ENCODE measurements at places on chromosomes 1 and 21.

DNA sequence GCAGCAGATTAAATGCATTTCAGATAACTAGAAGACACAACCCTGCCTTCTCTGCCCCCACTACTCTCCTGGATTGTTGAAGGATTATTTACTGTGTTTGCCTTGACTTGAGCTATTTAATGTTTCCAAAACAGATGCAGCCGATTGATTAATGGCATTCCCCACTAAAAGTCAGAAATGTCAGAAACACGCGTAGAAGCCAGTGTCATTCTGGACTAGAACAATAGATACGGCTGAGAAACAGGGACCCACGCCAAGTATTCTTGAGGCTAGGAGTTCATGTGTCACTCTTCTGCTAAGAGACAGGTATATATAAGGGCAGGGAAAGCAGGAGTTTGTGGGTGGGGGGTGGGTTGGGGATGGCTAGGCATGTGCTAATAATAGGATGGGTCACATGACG, 366.7 kb upstream of the PROX1 start:
- DNase-seq = no peak

DNA sequence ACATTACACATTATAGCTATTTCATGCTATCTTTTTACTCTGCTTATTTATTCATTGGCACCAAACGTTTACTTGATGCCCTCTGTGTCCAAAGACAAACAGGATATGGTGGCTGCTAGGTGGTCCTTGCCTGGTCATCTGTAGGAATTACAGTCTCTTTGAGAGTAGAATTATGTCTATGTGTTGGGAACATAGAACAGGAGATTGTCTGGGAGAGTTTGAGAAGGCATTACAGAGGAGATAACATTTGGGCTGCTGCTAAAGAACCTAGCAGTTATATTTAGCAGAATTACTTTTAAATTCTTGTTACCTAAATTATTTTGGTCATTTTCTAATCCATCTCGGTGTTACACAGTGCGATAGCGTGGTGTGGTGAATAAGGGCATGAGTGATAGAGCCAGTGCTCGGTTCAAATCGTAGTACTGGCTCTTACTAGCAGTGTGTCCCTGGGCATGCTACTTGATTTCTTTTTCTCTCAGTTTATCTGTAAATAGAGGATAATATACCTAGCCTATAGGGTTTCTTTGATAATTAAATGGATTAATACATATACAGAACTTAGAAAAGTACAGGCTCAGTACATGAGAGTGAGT, 20.5 kb downstream of the RRP15 start:
- DNase-seq = no peak

- DNase-seq = no peak
These were observed 488.0 kb upstream of the B3GALT2 start for GRCh38 chr1:193674292-193674944.

GRCh38 chr21:34129039-34129891, 55.9 kb downstream of the MRPS6 start:
- DNase-seq = peak; percentile 72

- no peak for DNase-seq
These were observed 18.0 kb downstream of the KLHL12 start for GRCh38 chr1:202908998-202909397.

GRCh38 chr1:20867847-20868246, 80.7 kb upstream of the HP1BP3 start:
- DNase-seq = no peak

DNA sequence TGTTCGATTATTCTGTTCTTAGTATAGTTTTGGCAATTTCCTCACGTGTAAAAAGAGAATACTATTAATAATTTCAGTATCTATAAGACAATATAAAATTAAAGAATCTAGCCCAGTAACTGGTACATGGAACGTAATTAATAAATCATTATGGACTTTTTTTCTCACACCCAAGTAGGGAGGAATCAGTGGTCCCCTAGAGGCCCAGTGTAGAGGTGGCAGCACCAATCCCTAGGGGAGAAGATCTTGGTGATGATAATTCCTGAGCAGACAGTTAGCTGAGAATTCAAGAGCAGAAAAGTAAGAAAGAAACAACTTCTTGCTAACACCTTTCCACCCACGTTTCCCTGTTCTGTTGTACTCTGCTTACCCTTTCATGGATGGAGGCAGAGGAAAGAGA, 19.7 kb upstream of the SELE start:
- no peak for DNase-seq

GRCh38 chr1:228798548-228798947, 63.3 kb downstream of the RHOU start:
- DNase-seq = no peak

GRCh38 chr1:210372931-210373627, 44.4 kb downstream of the HHAT start:
- no peak for DNase-seq

DNA sequence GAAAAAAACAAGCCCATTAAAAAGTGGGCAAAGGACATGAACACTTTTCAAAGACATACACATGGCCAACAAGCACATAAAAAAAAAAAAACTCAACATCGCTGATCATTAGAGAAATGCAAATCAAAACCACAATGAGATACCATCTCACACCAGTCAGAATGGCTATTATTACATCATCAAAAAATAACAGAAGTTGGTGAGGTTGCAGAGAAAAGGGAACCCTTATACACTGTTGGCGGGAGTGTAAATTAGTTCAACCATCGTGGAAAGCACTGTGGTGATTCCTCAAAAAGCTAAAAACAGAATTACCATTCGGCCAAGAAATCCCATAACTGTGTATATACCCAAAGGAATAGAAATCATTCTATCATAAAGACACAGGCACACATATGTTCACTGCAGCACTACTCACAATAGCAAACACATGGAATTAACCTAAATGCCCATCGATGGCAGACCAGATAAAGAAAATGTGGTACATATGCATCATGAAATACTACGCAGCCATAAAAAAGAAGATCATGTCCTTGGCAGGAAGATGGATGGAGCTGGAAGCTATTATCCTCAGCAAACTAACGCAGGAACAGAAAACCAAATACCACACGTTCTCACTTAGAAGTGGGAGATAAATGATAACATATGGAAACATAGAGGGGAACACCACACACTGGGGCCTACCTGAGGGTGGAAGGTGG, 70.1 kb downstream of the INTS7 start:
- no peak for DNase-seq

GRCh38 chr1:89590341-89591080, 42.4 kb upstream of the LRRC8C start:
- no peak for DNase-seq

- no peak for DNase-seq
These were observed 69.2 kb upstream of the SGIP1 start for GRCh38 chr1:66464802-66465201.

GRCh38 chr1:46150085-46150484, 17.7 kb upstream of the PIK3R3 start:
- DNase-seq = no peak

- DNase-seq = no peak
These were observed 59.8 kb downstream of the ITGB3BP start for GRCh38 chr1:63463248-63463647.

DNA sequence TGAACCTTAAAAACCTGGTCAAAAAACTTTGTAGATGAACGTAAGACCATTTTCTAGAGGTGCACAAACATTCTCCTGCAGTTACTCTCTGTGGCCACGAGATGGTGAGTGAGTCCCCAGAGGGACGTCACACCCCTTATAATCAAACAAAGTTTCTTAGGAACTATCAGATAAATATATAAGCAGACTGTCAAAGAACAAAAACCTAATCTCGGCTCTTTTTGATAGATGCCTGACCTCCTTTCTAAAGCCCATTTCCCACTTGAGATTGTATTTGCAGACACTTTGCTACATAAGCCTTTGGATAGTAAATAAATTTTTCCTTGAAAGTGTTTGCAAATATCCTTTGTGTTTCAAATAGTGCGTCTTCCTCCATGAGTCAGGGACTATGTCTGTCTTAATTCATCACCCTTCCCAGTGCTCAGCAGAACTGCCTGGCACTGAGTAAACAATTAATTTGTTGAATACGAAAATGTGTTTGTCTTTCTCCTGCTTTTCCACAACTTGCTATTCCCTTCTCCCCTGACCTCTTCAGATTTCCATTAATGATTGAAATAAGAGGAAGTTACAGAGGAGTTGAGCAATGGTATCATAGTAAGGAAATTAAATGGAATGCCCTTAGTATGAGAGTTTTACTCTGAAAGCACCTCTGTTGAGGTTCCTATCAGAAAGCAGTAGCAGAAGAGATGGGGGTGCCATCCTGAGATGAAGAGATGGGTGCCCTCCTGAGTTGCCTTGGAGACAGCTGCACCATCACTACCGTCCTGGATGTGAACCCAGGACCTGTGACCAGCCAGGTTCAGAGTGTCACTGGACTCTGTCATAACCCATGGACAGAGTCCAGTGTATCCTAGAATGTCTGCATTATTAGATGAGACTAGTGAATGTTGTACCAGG, 57.8 kb upstream of the RAVER2 start:
- no peak for DNase-seq

GRCh38 chr1:155128755-155129473, 1.2 kb downstream of the EFNA1 start:
- DNase-seq = no peak

- DNase-seq = no peak
These were observed 155.4 kb upstream of the LMO4 start for GRCh38 chr1:87173231-87173630.

- no peak for DNase-seq
These were observed 14.7 kb downstream of the ADCY10 start for GRCh38 chr1:167899253-167899681.

DNA sequence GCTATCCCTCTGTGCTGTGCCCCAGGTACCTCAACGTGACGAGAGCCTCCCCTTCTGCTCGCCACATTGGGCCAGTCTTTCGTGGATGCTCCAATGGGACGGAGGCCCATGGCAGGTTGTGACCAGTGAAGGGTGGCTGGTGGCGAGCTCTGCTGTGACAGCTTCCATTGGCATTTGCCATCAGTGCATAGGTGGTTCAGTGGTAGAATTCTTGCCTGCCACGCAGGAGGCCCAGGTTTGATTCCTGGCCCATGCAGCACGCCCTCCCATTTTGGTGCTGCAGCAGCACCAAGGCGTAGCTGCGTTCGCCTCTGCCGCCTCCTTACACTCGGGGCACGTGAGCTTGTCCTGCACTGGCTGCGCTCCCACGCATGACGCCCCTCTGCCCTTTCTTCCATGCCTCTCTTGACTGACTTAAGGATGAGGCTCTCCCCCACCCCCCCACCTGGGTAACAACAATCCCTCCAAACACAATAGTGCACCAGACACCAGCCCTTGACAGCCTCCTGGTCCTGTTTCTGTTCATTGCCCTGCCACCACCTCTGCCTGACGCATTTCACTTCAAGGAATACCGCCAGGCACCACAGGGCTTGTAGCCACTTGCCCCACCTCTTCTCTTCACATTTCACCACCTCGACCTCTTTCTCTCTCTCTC, 24.7 kb upstream of the FCGR2A start:
- DNase-seq = no peak

- DNase-seq = no peak
These were observed 154.0 kb downstream of the TGFB2 start for GRCh38 chr1:218499011-218499691.

DNA sequence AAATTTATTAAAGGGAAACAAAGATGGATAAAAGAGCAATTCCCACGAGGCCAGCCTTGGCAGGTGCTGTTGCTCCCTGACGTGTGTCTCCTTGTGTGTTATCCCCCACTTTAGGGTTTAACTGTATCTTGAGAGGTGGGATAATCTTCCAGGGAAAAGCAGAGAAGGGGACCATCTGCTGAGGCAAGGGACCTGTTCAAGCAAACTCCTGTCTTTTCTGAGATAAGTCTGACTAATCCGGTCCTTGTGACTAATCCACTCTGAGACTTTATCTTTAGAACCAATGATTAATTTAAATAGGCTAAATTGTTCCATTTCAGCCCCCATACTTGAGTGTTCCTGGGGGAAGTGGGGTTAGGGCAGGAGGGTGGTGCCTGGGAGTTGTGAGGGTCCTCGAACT, 163.6 kb downstream of the CAMTA1 start:
- no peak for DNase-seq

- DNase-seq = no peak
These were observed 275.4 kb upstream of the BEND5 start for GRCh38 chr1:49052102-49052501.

DNA sequence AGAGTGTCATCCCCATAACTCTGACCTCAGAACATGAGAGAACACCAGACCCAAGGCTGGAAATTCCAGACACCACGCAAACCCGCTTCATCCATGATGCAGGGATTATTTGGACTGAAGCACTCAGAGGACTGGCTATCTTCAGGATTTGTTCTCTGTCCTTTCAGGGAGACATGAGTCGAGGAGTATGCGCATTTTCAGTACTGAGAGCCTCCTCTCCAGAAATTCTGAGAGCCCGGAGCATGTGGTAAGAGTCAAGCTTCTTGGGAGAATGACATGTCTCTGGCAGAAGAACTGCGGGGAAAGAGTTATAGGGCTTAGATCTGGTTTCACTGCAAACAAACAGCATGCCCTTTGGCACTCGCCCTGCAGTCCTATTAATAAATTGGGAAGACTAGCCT, 6.9 kb downstream of the LAX1 start:
- DNase-seq = no peak

- no peak for DNase-seq
These were observed 384.6 kb upstream of the NCAM2 start for GRCh38 chr21:20613654-20614053.

DNA sequence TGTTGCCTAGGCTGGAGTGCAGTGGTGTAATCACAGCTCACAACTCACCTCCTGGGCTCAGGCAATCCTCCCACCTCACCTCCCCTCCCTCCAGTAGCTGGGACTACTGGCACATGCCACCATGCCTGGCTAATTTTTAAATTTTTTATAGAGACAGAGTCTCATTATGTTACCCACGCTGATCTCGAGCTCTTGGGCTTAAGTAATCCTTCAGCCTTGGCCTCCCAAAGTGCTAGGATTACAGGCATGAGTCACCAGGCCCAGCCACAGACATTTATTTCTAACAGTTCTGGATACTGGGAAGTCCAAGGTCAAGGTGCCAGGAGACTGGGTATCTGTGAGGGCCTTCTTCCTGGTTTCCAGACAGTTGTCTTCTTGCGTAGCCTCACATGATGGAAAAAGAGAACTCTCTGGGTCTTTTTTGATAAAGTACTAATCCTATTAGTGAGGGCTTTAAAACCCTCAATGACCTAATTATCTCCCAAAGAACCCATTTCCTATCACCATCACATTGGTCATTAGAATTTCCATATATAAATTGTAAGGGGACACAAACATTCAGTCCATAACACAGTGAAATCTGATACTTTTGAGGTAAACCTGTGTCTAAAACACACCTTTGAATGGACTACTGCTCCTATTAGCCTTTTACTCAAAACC, 67.9 kb downstream of the PHACTR4 start:
- no peak for DNase-seq

- DNase-seq = no peak
These were observed 82.3 kb downstream of the HMCN1 start for GRCh38 chr1:185816460-185816859.
